ENCODE measurements at places on chromosomes 1 and 21. TPM values are rescaled to one million over a fixed set of nuclear protein-coding genes. Genes with fewer than 3 reads are reported as not detected.

Gene SPATA45
- total RNA-seq: not detected

GRCh38 chr1:44553771-44554170, 120.5 kb downstream of the TMEM53 start:
- no peaks in the 10 kb centered on the region for H3K4me1 ChIP-seq
- H3K36me3 ChIP-seq: no peaks in the 10 kb centered on the region
- H3K27ac ChIP-seq: no peak overlapping the region

DNA sequence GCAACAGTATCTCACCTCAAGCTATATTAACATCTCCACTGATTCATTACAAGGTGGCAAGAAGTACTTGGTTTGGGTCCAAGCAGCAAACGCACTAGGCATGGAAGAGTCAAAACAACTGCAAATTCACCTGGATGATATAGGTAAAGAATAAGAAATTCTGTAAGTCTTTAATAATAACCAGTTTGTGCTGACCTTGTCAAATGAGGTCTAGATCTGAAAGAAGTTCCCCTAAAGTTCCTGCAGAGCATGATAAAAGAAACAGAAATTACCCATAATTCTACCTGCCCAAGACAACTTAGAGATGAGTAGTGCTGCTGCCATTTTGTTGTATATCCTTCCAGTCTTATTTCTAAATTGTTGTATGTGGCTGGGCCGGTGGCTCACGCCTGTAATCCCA, 34.5 kb downstream of the IL23R start:
- no peaks in the 10 kb centered on the region for H3K27me3 ChIP-seq
- no peak overlapping the region for H3K4me3 ChIP-seq
- no peaks in the 10 kb centered on the region for H3K36me3 ChIP-seq
- no peak for DNase-seq
- H3K27ac ChIP-seq: no peak overlapping the region

- H3K27ac ChIP-seq: peak overlapping the region; percentile 91
- DNase-seq: peak; percentile 54
- peaks cover 75% of the 10 kb centered on the region for H3K4me1 ChIP-seq
- peaks cover 8% of the 10 kb centered on the region for H3K27me3 ChIP-seq
These were observed 18.0 kb upstream of the BTG2 start for GRCh38 chr1:203287109-203287893.

DNA sequence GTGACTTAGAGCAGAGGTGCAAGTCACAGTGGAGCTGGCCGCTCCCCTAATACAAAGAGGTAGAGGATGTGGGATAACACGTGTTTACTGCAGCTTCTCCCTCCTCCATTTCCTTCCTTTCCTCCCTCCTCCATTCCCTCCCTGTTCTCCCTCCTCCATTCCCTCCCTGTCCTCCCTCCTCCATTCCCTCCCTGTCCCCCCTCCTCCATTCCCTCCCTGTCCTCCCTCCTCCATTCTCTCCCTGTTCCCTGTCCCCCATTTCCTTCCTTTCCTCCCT, 124.0 kb downstream of the CRYAA start:
- peaks cover 23% of the 10 kb centered on the region for H3K4me1 ChIP-seq
- no peaks in the 10 kb centered on the region for H3K36me3 ChIP-seq
- no peak overlapping the region for H3K27ac ChIP-seq
- H3K27me3 ChIP-seq: peaks cover 4% of the 10 kb centered on the region
- no peak overlapping the region for H3K4me3 ChIP-seq

GRCh38 chr1:31605908-31606427, 11.5 kb upstream of the HCRTR1 start:
- H3K36me3 ChIP-seq: no peaks in the 10 kb centered on the region
- no peaks in the 10 kb centered on the region for H3K27me3 ChIP-seq
- no peak for DNase-seq
- no peak overlapping the region for H3K4me3 ChIP-seq

DNA sequence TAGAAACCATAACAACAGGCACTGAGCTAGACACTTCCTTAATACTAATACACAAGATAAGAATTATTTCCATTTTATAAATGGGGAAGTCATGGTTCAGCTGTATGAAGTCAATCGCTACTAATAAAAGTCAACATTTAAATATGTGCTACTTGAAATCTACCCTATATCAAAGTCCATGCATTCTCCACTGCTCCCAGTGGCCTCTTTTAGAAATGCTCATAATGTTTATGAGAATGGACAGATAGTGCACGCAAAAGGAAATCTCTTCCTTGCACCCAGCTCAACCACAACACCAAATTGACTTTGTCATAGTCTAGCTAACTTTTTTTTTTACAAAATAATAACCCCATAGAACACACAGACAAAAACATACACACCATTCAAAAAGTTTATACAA, 281.7 kb upstream of the CXADR start:
- H3K4me1 ChIP-seq: peaks cover 5% of the 10 kb centered on the region
- no peak overlapping the region for H3K27ac ChIP-seq
- no peak overlapping the region for H3K4me3 ChIP-seq

DNA sequence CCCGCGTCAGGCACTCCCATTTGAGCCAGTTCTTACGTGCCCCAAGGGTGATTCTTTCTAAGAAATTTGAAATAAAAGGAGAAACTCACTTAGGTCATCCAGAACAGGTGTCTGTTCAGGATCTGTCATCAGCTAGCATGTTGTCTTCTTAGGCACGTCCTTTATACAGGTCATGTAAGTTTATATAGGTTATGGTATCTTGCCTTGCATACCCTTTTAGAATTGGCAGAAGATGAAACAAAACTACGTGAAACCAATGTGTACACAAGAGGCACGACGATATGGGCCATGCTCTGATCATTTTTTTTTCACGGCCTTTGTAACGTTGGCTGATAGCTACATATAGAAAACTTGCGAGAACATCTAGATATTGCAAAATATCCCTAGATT, 579 bp upstream of the GTF2B start:
- peak overlapping the region; percentile 99 for H3K4me3 ChIP-seq
- H3K27me3 ChIP-seq: peaks cover 5% of the 10 kb centered on the region
- peaks cover 6% of the 10 kb centered on the region for H3K4me1 ChIP-seq
- H3K36me3 ChIP-seq: peaks cover 4% of the 10 kb centered on the region

GRCh38 chr1:3180915-3181314, 111.9 kb downstream of the PRDM16 start:
- H3K36me3 ChIP-seq: no peaks in the 10 kb centered on the region
- H3K4me1 ChIP-seq: peaks cover 6% of the 10 kb centered on the region
- peaks cover 7% of the 10 kb centered on the region for H3K27me3 ChIP-seq
- DNase-seq: no peak

GRCh38 chr1:46341222-46342083, 846 bp downstream of the NSUN4 start:
- H3K36me3 ChIP-seq: no peaks in the 10 kb centered on the region
- peaks cover 12% of the 10 kb centered on the region for H3K27me3 ChIP-seq
- H3K4me1 ChIP-seq: peaks cover 14% of the 10 kb centered on the region
- H3K4me3 ChIP-seq: peak overlapping the region; percentile 100

DNA sequence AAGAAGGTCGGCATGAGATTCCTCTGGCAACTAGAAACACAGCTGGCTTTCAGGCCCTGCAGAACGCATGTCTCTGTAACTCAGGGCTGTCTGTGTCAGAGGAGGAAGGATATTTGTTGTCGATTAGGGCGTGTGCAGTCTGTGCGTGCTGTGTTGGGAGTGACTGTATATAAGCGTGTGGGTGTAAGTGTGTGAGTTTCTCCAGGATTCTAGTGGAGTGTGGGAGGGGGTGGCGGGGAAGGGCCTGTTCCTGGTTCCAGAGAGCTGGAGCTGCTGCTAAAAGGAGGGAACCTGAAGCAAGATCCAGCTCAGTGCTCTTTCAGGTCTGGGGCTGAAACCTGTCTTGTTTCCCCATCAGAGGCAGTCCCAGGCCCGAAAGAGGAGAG, 74.3 kb downstream of the SLC16A1 start:
- no peak overlapping the region for H3K4me3 ChIP-seq
- H3K27me3 ChIP-seq: peaks cover 2% of the 10 kb centered on the region
- no peaks in the 10 kb centered on the region for H3K36me3 ChIP-seq
- H3K27ac ChIP-seq: peak overlapping the region; percentile 17

GRCh38 chr1:160471253-160471652, 51.8 kb downstream of the SLAMF6 start:
- H3K36me3 ChIP-seq: no peaks in the 10 kb centered on the region
- no peak overlapping the region for H3K4me3 ChIP-seq
- H3K27ac ChIP-seq: no peak overlapping the region
- H3K4me1 ChIP-seq: no peaks in the 10 kb centered on the region

DNA sequence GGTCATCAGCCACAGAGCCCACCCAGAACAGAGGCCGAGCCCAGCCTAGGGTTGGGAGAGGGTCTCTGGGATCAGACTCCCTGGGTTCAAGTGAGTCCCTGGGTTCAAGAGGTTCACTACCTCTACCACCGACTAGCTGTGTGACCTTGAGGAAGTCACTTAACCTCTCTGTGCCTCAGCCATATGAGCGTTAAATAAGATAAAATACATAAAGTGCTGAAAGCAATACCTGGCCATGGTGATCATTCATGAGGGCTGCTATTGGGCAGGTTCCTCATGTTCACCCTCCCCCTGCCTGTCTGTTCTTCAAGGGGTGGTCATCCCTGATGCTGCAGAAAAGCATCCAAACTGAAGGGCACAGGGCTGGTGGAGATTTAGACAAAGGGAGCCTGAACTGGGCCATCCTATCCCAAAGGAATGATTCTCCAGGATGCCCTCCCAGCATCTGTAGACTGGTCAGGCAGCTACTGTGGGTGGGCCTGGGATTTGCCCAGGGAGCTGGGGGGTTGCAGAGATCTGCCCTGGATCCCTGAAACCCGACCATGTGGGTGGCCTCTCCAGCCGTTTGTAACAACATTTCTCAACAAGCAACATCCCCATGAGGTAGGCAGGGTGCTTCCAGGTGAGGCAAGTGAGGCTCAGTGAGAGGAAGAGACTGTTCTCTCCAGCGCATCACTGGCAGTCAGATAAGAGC, 196.6 kb downstream of the MATN1 start:
- peaks cover 4% of the 10 kb centered on the region for H3K27me3 ChIP-seq
- H3K27ac ChIP-seq: no peak overlapping the region
- H3K4me3 ChIP-seq: no peak overlapping the region
- no peaks in the 10 kb centered on the region for H3K4me1 ChIP-seq

DNA sequence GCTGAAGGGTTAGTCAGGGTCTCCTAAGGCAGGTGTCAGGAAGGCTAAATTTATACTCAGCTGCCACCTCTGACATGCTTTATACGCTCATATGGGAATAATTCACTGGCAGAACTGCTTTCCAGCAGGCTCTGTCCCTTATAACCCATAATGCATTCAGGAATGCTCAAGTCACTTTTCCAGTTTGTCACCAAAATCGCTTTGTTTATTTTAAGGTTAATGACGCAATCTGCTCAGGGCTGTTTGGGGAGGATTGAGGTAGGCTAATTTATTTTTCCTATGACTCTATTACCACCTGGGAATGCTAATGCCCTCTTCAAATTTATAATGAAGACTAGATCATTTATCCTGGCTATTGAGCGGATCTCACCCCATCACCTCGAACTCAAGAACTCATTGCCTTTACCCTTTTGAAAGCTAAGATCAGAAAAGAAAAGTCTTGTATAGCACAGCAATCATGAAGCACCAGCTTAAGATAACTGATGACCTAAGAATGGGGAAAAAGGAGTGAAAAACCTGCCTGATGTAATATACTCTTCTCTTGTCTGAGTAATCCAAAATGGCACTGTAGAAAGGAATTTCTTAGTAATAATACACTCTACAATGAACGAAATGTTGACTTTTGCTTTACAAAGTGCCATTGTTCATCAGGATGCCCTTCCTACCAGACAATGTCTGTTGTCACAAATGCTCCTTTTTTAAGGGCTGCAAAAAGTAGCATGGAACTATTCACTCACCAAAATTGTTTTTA, 97.9 kb upstream of the EXO1 start:
- H3K4me1 ChIP-seq: no peaks in the 10 kb centered on the region
- no peak for DNase-seq
- no peak overlapping the region for H3K27ac ChIP-seq
- H3K4me3 ChIP-seq: no peak overlapping the region
- H3K36me3 ChIP-seq: no peaks in the 10 kb centered on the region
- H3K27me3 ChIP-seq: no peaks in the 10 kb centered on the region

DNA sequence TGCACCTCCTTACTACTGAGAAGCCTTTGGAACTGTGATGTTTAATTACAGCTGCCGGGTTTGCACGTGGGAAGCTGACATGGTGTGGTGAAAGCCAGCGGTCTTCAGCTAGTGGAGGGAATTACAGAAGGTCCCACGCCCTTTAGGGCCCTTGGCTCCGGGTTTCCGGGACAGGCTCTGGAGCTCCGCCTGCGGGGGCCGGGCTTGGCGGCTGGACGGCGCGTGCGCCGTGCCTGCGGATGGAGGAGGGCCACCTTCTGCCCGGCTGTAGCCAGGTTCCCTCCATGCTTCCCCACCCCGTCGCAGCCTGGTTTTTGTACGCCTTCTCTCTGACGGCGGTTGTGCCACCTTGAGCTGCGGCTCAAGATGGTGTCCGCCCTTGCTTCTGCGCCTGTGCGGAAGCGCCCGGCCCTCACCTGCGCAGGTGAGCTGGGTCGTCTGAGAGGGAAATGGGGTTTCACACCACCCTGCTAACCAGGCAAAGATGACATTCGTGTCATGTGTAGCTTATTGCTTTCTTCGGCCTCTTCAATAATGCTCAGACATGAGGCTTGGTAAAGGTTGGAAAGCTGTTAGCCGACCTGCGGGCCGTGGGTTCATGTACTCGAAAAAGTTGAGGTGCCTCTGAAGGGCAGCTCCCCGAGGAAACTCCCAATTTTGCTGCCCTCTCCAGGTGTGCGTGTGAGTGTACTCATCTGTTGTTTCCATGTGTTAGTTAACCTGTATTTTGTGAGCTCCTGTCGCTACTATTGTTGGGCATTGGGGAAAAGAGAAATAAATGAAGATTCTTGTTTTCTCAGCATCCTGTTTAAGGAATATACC, 36.6 kb upstream of the OPRD1 start:
- H3K27me3 ChIP-seq: peaks cover 4% of the 10 kb centered on the region
- H3K4me3 ChIP-seq: no peak overlapping the region
- DNase-seq: peak; percentile 65
- no peaks in the 10 kb centered on the region for H3K36me3 ChIP-seq

DNA sequence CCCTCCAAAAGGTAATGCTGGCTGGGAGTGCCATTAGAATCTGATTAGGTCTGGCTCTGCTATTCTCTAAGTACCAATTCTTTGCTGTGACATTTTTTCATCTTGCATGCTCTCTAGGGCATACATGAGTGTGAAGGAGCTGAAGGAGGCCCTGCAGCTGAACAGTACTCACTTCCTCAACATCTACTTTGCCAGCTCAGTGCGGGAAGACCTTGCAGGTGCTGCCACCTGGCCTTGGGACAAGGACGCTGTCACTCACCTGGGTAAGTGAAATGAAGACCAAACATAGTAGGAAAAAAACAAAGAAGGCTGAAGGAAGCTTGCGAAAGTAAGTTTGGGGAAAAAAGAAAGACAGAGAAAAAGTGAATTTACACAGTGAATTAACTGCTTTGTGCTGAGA, 207.9 kb downstream of the PAPPA2 start:
- no peak for DNase-seq
- no peaks in the 10 kb centered on the region for H3K36me3 ChIP-seq
- no peaks in the 10 kb centered on the region for H3K27me3 ChIP-seq
- H3K27ac ChIP-seq: no peak overlapping the region
- no peak overlapping the region for H3K4me3 ChIP-seq

GRCh38 chr1:23441446-23442148, 17.0 kb upstream of the TCEA3 start:
- peaks cover 7% of the 10 kb centered on the region for H3K27me3 ChIP-seq
- peaks cover 5% of the 10 kb centered on the region for H3K36me3 ChIP-seq
- DNase-seq: no peak
- H3K4me3 ChIP-seq: no peak overlapping the region

- no peak overlapping the region for H3K4me3 ChIP-seq
- H3K27ac ChIP-seq: no peak overlapping the region
- no peak for DNase-seq
- no peaks in the 10 kb centered on the region for H3K4me1 ChIP-seq
- H3K36me3 ChIP-seq: no peaks in the 10 kb centered on the region
- no peaks in the 10 kb centered on the region for H3K27me3 ChIP-seq
These were observed 28.6 kb downstream of the GFI1 start for GRCh38 chr1:92458146-92458545.
